NCI-H1092 (cell line): ENCODE measurements at places on chromosomes 7 and 10.

GRCh38 chr7:18667466-18667865 lies 171.9 kb downstream of the HDAC9 start:
- no peak for DNase-seq

- no peak for DNase-seq
Measured at GRCh38 chr7:121214657-121215056, 114.1 kb upstream of the WNT16 start.

GRCh38 chr7:91270372-91270771 lies 6.1 kb downstream of the FZD1 start:
- DNase-seq = no peak

DNA sequence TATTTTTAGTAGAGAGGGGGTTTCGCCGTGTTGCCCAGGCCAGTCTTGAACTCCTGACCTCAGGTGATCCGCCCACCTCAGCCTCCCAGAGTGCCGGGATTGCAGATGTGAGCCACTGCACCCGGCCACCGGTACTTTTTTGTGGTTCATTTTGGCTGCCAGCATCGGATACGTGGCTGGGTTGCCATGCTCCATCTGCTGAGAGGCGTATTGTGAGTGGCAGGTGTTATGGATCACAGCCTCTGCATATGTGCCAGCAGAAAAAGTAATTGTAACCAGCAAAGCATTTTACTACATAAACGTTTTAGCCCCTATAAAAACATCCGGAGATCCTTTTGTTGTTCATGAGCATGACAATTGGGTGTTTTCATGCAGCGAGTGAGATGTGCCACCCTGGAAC lies 7.1 kb downstream of the FOXK1 start:
- DNase-seq = no peak

DNA sequence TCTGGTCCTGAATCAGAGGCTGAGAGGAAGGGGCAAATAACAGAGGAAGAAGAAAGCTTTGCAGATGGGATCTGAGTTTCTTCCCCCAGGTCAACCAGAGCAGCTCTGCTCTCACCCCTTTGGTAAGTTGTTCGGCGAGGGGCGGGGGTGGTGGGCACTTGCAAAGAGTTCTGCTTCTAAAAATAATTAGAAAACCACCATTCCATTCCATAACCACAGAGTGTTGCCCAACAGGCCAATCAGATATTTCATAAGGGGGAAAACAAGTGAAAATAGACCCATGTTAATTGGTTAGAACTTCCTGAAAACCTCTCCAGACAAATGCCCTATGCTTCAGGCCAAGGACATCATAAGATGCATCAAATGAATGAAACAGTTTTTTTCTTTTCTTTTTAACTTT lies 43.6 kb upstream of the R3HCC1L start:
- DNase-seq = no peak

DNA sequence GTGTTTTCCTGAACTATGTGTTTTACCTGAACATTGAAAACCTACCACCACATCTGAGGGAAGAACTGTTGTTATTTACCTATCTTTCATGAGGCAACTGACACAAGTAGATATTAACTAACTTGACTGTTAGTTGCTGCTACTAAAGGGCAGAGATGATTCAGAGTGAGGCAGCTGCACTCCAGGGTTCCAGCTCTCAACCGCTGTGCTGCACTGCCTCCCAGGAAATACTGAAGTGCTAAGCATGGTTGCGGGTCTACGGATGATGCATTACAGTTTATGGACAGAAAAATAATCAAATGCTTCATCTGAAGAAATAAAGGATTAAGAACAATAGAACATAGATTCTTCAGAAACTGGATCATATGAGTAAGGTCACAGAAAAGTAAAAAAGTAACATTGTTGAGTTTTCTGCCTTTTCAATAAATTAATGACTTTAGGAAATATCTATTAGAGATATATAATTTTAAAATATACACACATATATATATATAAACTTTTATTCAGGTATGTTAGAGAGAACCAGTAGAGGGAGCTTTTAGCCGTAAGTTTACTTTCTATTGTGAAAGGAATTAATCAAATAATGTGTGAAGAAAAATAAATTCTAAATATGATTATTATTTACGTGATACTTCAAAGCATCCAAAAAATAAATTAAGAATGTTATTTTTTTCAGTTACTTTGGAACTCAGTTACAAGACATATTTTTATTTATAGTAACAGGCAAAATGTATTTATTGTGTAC lies 620.0 kb downstream of the CNTNAP2 start:
- DNase-seq = no peak

DNA sequence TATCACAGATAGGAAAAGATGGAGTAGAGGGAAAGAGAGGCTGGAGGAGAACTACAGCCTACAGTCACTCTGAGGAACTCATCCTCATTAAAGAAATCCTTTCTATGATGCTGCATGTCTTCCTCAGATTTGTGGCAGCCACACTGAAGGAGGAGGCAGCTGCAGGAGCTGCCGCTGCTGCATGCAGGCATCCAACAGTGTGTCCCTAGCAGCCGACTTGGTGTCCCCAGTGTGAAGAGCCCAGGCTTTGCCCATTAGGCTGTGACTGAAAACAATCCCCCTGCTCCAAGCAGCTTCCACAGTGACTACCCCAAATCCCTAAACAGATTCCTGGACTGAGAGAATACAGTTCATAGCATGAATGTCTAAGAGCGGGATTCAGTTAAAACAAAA lies 23.1 kb downstream of the SKIDA1 start:
- DNase-seq = no peak

GRCh38 chr7:36372156-36372555 lies 17.5 kb upstream of the ANLN start:
- no peak for DNase-seq

- DNase-seq = no peak
Measured at GRCh38 chr7:16123117-16123770, 298.1 kb downstream of the CRPPA start.

DNA sequence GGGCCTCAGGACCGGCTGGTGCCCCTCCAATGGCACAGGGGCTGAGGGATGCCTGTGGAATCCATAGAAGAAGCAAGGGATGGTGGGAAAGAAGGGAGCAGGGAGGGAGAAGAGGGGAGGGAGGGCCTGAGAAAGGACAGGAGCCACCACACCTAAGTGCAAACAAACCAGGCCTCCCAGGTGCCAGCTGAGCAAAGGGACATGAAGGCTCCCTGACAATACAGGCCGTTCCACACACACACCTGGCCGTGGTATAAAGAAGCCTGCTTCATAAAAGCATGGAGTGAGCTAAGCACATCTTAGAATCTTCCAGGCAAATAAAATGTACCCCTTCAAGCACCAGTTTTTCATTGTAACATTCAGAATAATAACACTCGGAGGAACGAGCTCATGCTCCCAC lies 54.0 kb downstream of the OAT start:
- no peak for DNase-seq

GRCh38 chr10:88598055-88598454 lies 11.5 kb downstream of the LIPJ start:
- no peak for DNase-seq

DNA sequence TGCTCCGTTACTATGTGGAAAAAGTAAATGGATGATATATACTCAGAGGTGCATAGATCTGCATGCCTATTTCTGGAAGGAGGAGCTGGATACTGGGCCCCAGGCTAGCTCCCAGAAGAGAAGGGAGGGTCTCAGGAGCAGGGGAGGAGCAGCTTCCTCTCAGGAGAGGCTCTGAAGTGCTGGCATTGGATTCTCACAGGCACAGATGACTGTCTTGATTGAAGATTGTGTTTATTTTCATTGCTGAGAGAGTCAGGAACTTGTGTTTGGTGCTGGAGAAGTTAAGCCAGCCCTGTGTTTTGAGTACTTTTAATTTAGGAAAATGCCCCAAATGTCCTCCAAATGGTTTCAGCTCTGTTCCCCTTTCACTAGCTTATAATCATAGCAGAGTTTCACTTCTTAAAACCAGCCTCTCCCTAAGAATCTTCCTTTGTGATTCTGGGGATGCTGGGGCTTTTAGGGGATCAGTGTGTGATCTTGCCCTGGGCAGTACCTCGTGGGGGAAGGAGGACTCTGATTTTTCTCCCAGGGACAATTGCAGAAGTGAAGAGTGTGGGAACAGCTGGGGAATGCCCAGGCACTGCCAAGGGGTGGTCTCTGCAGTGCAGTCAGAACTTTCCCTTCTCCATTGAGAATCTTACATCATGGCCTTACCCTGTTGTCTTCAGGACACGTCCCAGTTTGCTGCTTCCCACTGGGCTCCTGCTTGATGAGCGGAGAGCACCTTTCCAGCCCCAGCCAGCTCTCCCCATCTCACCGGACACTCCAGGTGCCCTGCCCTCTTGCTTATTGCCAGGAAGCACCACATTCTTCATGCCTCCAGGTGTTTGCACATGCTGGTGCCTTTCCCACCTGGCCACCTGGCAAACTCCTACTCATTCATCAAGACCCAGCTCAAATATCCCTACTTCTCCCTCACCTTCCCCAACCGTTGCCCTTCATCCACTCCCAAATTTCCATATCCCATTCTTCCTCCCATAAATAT lies 102.8 kb downstream of the ARHGAP22 start:
- DNase-seq = no peak

DNA sequence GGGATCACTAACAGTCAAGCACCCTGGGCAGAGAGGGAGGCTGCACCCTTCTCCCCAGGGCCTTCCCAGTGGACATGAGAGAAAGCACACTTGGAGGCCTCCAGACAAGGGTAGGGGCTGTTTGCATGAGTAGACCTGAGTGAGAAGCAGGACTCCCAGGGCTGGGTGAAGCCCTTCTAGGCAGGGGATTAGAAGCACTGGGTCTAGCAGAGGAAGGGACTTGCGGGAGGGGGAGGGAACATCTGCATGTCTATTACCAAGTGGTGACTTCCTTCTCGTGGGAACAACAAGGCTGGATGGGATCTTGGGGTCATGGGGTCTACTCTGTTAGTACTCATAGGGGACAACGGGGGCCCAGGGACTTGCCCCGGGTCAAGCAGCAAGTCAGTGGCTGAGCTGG lies 67.8 kb downstream of the EMX2 start:
- DNase-seq = no peak

DNA sequence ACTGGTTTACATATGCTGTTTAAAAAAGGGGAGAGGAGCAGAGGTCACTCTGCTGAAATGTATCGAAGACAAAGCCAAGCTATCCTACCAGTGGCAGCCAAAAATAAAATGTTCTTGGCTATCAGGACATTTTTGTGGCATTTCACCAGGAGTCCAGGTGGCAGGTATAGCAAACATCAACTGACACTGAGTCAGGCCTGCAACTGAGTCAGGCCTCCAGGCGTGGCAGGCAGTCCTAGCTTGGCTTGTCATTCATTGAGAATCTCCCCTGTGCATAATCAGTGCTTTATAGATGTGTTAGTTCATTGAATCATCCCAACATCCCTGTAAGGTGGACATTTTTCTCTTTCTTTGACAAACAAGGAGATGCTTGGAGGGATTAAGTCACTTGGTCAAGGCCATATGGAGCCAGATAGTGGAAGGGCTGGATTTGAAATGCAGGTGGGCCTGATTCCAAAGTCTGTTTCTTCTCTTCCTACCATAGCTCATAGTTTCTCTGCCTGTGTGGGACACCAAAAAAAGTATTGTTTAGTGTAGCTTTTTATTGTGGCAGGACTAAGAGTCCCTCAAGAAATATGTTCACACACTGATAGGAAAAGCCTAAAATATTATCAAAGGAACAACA lies 4.3 kb downstream of the DYNC1I1 start:
- no peak for DNase-seq

DNA sequence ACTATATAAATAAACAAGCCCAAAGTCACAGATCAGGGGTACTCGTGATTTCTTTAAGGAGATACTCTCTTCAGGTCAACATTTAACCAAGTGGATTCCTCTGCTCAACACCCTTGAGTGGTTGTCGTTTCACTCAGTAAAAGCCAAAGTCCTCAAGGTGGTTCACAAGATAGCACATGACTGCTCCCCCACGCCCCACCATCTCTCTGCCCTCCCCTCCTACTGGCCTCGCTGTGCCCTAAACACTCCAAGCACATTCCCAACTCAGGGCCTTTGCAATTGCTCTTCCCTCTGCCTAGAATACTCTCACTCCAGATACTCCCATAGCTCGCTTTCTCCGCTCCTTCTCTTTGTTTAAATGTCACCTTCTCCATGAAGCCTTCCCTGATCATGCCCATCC lies 72.1 kb upstream of the FHIP2A start:
- DNase-seq = no peak

DNA sequence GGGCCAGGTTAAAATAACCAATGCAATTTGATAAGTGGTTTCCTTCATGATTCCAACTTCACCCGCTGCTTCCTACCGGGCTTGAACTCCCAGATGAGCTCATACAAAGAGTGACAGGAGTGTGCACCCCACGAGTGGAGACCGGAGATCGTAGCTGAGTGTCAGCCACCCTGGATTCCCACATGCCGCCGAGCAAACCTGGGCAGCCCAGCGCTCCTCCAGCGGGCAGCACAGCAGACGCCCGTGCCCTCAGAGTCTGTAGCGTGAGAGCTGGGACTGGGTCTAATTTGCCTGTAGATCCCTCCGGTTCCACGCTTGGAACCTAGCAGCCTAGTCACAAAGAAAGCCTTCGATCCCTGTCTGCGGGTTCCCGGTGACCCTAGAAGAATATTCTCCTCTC lies 476.1 kb upstream of the MGMT start:
- DNase-seq = no peak

GRCh38 chr7:69283421-69283820 lies 314.9 kb upstream of the AUTS2 start:
- DNase-seq = no peak

GRCh38 chr10:37496061-37496460 lies 361.3 kb downstream of the ZNF248 start:
- DNase-seq = no peak

DNA sequence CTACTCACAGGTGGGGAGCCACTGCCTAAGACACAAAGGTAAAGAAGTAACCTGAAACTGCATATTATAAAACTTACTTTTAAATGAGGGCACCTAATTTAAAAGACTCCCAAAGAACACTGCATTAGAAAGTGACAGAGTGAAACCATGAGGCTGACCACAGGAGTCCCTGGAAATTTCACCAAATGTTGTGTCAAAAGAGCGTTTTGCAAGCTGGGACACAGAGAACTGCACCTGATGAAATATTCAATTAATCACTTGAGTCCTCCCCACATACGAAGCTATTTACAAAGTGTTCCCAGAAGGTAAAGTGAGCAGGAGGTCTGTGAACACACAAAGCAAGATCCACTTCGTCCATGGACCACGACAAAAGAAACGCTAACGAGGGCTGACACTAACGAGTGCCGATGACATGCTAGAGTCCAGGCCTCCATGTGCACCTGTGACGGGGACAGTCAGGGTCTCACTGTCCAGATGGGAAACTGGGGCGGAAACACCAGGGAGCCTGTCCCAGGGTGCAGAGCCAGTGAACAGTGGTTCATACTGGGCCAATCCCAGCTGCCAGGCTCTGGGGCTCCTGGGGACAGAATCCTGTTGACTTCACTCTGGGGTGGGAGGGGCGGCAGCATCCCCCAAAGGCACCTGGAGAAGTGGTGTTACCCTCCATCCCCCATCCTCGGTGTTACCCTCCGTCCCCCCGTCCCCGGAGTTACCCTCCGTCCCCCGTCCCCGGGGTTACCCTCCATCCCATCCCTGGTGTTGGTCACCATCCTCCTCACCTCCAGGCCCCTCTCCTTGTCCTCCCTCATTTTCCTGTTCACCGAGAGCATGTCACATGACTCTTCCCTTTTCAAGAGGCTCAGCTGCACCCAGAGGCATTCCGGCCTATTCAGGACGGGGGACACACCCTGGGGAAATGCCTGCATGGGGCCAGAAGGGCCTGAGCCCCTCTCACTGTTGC lies 63.4 kb downstream of the DIP2C start:
- no peak for DNase-seq

- DNase-seq = no peak
Measured at GRCh38 chr10:89482256-89482655, 53.1 kb downstream of the SLC16A12 start.
